Right kidney (tissue), 9 donors: ENCODE measurements at places on chromosomes 7 and 10.

GRCh38 chr7:39574673-39575349, 8.6 kb downstream of the YAE1 start:
- DNase-seq = no peak

DNA sequence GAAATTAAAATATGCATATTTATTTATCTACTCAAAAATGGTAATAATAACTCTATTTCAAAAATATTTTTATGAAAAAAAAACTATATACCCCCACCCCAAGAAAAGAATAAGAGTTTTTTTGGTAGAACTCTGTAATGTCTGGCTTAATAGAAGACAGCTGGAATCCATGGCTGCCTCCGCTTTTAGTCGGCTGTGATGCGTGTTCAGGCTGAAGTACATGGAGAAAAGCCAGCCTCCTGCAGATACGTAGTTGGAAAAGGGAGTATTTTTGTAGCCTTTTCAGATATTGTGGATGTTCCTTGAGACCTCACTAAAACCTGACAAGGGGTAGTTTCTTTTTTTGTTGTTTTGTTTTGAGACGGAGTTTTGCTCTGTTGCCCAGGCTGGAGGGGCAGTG, 10.0 kb downstream of the FOXK1 start:
- no peak for DNase-seq

GRCh38 chr7:156988343-156989185, 21.9 kb downstream of the MNX1 start:
- DNase-seq = no peak

- no peak for DNase-seq
Observed at GRCh38 chr10:14727465-14727864, 47.2 kb downstream of the FAM107B start.

GRCh38 chr10:109451879-109452278, 471.4 kb downstream of the XPNPEP1 start:
- DNase-seq = no peak

DNA sequence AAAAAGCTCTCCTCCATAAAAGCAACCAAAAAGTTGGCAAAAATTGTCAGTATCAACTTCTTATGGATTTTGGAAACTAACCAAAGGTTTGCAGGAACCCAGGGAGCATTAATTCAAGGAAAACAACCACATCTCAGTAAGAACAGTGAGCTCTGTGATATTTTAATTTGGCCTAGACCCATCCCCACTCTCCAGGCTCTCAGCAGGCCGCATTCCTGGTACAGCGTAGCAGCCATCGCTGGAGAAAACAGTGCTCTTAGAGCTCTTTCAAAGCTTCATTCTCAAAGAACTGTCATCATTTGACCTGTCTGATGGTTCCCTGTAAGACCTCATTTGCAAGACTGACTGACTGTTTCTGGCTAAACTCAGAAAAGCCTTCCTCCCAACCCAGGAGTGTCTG, 81.9 kb downstream of the NUDCD3 start:
- DNase-seq = no peak

DNA sequence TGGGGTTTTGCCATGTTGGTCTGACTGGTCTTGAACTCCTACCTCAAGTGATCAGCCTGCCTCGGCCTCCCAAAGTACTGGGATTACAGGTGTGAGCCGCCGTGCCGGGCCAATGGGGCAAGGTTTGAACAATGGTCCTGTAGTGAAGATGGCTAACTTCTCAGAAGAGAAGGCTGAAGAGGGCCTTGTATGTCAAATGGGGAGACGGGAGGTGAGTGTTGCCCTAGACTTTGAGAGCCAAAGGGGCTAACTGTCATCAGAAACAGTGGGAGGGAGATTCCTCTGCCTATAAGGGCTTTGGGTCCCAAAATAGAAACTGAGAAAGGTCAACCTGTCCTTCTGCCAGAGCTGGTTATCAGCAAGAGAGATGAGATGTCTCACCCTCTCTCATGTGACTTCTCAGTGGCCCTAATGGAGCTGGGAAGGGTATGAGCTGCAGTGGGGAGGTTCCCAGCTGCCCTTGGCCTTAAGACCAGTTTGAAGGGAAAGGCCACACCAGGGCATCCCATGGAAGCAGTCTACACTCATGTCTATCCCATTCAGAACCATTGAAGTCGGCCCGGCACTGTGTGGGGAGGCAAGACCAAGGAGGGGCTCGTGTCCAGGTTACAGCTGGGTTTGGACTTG, 1.3 kb upstream of the SAMD8 start:
- DNase-seq = no peak

DNA sequence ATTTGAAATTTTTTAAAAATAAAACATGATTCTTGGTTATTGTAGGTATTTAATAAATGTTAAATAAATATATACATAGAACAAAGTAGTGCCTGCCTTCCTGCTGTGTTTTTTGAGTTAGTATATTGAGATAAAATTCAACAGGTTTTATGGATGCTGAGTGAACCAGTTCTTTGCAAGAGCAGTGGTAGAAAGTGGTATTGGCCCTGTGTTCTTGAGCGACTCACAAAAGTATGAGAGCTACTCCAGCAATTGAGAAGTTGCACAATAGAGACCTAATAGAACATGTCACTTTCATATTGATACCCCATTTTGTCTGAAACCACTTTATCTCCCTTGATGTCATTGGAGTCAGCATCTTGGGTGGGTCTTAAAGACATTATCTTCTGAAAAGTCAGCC, 32.6 kb upstream of the GJD4 start:
- DNase-seq = no peak

- DNase-seq = peak; percentile 35
Observed at GRCh38 chr7:33459340-33459751, 330.0 kb downstream of the BBS9 start.

DNA sequence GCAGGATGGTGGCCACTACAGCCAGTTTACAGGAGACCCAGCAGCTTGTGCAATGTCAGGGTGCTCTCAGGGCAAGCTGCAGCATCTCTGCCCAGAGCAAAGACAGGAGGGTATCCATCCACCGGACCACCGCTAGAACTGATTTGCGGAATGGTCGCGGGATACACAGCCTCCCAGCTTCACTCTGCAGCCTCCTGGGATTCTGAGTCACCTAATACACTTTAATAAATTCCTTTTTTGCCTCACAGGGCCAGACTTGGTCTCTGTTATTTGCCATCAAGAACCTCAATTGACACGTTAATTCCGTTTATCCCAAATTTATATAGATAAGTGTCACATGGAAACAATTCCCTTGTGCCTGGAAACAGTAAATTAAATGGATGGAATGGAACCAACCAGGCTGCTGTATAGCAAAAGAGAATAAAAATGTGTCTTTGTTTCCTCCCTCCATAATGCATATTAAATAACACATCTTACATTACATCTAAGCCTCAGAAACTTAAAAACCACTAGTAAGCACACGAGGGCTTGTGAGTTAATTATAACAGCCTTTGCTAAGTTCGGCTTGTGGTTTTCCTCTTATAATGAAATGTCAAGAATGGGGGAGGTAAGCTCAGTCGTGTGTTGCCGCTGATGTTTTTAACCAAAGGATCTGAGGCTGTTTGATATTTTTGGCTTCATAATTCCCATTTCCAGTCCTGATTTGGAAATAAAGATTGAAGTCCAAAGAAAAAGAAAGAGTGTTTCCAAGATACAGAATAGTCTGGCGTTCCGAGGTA, 52.1 kb downstream of the ADRB1 start:
- DNase-seq = no peak

GRCh38 chr7:3091631-3092030, 48.0 kb upstream of the CARD11 start:
- DNase-seq = no peak

DNA sequence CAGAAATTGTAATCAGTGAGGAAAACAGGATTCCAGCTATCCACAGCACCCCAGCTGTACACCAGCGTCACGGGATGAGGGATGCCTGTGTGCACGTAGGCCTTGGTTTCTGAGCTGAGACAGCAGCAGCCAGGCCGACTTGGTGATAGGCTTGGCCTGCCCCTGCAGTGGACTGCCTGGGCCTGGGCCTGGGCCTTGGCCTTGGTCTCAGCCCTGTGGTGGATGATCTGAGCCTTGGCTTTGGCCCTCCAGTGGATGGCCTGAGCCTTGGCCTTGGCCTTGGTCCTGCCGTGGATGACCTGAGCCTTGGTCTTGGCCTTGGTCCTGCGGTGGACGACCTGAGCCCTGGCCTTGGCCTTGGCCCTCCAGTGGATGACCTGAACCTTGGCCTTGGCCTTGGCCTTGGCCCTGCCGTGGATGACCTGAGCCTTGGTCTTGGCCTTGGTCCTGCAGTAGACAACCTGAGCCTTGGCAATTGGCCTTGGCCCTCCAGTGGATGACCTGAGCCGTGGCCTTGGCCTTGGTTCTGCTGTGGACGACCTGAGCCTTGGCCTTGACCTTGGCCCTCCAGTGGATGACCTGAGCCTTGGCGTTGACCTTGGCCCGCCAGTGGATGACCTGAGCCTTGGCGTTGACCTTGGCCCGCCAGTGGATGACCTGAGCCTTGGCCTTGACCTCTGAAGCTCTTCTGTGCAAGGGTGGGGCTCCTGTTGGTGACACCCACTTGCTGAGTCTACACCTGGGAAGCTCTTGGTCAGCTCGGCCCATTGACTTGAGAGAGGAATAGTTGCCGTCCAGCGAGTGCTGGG, 93.8 kb downstream of the CUX1 start:
- no peak for DNase-seq

GRCh38 chr7:41731493-41732435, 28.9 kb upstream of the INHBA start:
- no peak for DNase-seq

- DNase-seq = no peak
Observed at GRCh38 chr7:91313113-91313512, 48.9 kb downstream of the FZD1 start.
